Activated CD4-positive, alpha-beta T cell treated with anti-CD3 and anti-CD28 coated beads, Interleukin-2, amount 10 ng/mL, durations not matched to agents 24 days and 14 days (primary cell): ENCODE measurements at places on chromosomes 11 and 22.

- peak; percentile 87 for DNase-seq
Observed at GRCh38 chr22:24592851-24593558, at the start of gene LRRC75B. Gene LRRC75B (minus strand): TSS chr22:24593073. CDS start chr22:24593039, 34 bp downstream.

DNA sequence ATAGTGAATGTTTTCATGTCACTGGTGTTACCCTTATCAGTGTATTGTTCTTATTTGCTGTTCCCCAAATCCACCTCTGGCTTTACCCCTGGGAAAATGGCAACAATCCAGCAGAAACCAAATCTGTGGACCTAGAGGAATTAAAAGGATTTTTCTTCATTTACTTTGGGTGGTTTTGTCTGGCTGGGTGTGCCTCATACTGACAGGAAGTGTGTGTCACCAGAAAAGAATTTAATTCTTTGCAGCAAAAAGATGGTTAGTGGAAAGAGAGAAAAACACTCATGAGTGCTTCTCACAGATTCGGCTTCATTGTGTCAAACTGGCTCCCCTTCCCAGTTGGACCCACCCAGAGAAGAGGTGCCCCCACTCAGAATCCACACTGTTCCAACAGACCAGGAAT, 38.9 kb downstream of the FZD4 start:
- no peak for DNase-seq

DNA sequence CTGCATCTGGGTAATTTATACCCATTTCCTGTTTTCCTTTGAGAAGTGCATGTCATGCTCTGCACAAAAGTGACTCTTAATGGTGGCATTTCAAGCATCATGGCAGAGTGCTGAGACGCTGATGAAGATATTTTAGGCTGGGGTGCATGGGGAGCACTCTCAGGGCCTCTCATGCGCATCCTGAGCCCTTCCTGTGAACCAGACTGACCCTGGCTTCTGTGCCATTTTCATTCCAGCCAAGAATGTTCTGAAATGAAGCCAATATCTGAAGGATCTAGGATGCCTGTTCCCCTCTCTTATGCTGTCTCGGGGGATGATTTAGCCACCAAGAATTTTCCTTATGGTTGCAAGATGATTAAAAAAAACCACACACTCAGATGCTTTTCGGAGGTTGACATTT, 61.5 kb downstream of the MIAT start:
- DNase-seq = no peak

DNA sequence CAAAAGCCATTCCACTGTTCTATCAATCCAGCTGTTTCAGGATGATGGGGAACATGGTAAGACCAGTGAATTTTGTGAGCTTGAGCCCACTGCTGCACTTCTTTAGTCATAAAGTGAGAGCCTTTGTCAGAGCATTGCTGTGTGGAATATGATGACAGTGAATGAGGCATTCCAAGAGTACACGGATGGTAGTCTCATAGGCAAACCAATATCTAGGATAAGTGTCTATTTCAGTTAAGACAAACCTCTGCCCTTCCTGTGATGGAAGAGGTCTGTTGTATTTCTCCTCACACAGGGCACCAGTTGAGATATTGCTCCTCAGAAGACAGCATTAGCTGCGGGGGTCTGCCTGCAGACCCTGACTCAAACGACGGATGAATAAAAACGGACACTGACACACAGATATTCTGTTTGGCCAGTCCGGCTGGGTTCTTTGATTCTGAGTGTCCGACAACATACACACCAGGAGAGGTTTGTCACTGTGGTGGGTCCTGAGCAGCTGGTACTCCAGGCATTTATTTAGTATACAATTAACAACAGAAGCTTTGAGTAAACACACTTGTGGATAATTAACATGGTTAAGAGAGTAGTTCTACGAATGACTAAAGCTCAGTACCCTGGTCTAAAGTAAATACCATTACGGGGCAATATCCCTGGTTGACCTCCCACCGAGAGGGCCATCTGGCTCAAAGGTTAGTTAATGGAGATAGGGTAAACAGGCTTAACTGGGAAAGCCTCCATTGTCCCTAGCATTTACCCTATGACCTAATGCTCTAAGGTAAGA, 121.7 kb downstream of the ZNF280B start:
- DNase-seq = no peak

DNA sequence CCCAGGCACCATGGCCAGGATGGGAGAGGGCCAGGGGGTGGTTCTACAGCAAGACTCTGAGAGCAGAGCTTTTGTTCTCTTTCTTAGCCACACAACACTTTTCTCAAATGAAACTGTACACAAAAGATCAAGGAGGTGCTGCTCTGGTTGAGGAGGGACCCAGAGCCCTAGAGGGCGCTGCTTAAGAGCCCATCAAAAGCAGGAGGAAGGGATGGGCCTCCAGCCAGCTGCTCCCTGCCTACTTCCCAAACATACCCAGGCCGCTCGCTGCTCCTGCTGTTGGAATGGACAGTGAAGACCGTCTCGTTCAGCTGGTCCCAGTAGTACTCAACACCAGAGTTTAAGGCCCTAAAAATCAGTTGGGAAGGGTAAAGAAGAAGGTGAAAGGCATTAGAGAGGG, 18.4 kb upstream of the CHRM4 start:
- no peak for DNase-seq

GRCh38 chr11:19647816-19648215, 64.8 kb upstream of the NAV2 start:
- no peak for DNase-seq

DNA sequence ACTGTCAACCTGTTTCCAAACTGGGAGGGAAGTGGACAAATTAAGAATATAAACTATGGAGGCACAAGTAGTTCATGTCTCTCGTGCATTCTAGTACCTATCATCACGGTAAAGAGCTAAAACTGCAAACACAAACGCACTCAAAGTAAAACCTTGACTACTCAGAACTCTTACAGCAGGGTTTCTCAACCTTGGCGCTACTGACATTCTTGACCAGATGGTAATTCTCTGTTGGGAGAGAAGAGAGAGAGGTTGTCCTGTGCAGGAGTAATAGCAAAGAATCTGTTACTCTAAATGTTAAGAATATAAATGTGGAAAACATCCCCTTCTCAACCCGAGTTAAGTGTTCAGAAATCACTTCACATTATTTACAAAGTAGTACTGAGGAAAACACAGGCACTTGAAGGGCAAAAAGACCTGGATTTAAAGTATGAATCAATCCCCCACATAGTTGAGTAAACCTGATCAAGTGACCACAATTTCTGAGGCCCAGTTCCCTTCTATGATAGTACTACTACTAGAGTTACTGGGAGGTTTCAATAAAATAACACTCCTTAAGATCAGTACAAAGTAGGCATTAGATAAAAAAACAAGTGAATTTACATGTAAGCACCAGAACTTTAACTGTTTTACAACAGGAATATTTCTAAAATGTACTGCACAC, 73.1 kb upstream of the ARHGAP32 start:
- no peak for DNase-seq

DNA sequence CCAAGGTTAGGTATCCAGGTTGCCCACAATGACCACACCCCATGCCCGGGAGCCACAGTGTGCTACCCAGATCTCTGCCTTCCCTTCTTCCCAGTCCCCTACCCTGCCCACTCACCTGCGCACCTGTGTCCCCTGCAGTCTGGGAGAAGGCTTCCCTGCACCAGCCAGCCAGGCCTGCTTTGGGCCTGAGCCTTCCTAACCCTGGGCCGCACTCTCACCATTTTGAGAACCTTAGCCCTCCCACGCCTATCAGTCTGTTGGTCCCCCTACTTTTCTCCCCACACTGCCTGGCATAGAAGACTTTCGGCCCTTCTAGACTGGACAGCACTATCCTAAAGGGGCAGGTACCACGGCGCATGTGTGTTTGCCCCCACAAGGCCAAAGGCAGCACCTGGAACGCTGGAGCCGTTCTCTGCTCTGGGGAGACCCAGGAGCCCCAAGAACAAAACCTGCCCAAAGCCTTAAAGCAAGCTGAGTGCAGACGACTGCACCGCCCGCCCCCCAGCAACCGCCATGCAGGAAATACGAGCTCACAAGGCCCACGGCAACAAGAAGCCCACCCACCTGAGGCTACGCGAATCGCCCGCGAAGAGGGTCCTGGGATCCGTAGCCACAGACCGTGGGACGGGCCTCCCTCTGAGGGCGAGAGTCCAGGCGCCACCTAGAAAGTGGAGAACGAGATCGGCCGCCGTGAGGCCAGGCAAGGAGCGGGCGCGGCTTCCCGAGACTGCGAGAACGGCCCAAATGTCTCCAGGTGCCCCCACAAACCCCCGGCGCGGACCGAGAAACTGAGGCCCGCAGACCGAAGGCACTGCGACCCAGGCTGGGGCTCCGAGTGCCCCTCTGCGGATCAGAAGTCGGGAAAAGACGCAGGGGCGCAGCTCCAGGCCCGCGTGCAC, 546 bp downstream of the GNB1L start:
- DNase-seq = peak; percentile 80

DNA sequence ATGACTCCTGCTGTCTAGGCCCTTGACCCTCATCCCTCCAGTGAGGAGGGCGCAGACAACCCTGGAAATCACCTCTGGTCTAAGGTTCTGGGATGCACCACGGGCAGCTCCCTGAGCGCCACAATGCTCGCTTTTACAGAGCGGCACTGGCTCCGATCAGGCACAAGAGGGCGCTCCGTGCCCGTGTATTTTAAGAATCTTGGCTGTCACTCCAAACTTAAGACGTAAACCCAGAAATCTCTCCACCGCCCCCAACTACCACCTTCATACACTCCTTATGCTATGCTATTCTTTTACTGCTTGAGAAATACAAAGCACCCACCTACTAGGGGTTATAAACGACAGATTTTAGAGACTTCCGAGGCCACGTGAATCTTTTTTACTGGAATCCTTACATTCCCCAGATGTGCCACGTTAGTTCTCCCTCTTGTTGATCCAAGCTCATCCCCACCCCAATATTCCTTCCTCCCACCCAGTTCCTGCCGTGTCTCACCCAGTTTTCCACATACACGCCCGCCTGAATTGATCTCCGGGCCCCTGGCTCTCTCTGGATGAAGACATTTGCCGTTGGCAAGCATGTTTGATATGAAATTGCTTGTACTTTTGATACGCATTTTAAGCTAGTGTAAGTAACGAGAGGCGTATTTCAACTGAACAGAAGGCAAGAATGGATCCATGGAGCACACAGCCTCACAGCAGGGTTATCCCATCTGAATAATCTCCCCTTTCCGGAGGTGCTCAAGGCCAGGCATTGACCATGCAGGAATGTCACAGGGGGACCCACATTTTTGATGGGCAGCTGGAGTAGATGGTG, 453.5 kb downstream of the OPCML start:
- DNase-seq = peak; percentile 80

- no peak for DNase-seq
Observed at GRCh38 chr11:78132475-78132874, 7.0 kb downstream of the ALG8 start.

DNA sequence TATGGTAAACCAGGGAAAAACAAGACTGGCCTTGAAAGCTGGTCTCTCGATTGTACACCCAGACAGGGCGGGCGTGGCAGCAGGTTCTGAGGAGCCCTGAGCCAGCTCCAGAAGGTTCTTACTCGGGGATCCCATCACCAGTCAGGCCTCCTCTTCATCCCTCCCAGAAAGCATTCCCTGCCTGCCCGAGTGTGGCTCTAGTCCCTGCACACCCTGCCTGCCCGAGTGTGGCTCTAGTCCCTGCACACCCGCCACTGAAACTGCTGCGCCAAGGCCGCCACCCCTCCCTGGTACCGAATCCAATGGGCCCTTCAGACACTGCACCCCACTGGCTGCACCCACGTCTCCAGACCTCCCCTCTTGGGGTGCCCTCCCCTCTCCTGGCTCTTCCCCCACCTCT, 30.1 kb downstream of the KIAA0930 start:
- no peak for DNase-seq

DNA sequence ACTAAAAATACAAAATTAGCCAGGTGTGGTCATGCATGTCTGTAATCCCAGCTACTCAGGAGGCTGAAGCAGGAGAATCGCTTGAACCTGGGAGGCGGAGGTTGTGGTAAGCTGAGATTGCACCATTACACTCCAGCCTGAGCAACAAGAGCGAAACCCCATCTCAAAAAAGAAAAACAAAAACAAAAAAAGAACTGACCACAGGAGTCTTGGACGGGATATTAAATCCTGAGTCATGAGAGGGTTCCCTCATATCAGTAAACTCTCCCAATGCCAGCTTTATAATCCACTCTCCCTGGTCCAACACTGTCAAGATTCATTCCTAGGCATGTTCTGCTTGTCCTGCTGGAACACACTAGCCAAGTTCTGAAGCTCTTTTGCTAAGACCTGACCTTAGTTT, 61.5 kb upstream of the EP300 start:
- DNase-seq = no peak

DNA sequence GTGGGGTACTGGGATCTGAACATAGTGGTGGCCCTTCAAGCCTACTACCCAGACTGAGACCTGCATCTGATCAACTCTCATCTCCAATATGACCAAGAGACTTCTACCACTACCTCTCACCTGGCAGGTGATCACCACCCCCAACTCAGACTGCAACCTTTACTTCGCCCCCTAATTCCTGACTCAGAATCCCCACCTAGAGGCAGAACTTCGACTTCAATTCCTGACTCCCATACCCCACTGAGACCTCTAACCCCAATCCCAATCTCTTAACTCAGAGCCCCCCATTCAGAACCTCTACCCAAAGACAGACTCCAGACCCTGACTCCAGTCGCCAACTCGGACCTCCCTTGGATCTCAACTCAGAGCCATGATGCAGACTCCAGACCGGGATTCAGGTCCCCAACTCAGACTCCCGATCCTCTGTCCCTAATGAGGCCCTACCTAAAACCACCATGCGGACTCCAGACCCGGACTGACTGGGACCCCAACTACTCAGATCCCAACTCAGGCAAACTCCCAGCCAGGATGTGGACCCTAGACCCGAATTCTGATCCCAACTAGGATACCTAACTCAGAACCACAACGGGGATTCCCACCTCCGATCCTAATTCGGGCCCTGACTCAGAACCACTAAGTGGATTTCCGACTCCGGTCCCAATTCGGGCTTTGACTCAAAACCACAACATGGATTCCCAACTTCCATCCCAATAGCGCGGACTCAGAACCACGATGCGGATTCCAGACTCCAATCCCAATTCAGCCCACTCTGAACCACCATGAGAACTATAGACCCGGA, 1.2 kb downstream of the KCNQ1OT1 start:
- DNase-seq = no peak

DNA sequence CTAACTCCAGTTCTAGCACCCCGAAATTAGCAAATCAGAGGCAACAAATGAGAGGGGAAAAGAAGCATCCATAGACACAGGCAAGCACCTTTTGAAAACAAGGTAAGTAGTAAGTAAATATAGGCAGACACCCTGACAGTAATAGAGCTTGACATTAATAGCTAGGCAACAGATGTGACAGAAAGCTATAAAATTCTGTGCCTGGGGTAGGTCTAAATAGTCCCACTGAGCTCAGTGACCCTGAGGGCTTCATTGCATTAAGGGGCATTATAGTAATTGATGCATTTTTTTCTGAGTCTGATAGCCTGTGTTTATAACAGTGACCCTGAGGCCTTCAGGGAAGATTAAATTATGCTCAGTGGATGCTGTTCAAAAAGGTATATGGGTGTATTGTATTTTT, 197.1 kb downstream of the HIPK3 start:
- no peak for DNase-seq
